ENCODE measurements at places on chromosomes 13 and 19.

DNA sequence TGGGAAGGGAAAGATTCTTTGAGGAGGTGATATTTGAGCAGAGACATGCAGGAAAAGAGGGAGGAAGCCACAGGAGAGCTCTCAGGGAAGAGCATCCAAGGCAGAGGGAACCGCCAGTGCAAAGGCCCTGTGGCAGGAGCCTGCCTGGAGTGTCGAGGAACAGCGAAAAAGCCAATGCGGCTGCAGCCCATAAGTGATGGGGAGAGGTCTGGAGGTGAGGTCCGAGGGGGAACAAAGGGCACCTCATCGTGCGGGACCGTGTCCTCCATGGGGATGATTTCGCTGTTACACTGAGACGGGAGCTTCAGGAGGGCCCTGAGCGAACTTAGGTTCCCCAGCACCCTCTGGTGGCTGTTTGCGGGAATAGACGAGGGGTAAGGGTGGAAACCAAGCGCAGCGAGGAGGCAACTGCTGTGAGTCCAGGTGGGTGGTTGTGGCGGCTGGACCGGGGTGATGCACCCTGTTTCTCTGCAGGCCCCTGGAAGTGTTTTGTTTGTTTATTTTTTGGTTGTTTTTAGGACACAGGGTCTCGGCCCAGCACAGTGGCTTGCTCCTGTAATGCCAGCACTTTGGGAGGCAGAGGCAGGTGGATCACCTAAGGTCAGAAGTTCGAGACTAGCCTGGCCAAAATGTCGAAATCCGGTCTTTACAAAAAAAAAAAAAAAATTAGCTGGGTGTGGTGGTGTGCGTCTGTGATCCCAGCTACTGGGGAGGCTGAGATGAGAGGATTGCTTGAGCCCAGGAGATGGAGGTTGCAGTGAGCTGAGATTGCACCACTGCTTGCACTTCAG, 5.9 kb upstream of the EHD2 start:
- DNase-seq, result peak; percentile 11

GRCh38 chr13:38180126-38180525, 169.5 kb upstream of the UFM1 start:
- no peak for DNase-seq

- DNase-seq, result no peak
Measured at GRCh38 chr13:67328895-67329294, 98.8 kb upstream of the PCDH9 start.

DNA sequence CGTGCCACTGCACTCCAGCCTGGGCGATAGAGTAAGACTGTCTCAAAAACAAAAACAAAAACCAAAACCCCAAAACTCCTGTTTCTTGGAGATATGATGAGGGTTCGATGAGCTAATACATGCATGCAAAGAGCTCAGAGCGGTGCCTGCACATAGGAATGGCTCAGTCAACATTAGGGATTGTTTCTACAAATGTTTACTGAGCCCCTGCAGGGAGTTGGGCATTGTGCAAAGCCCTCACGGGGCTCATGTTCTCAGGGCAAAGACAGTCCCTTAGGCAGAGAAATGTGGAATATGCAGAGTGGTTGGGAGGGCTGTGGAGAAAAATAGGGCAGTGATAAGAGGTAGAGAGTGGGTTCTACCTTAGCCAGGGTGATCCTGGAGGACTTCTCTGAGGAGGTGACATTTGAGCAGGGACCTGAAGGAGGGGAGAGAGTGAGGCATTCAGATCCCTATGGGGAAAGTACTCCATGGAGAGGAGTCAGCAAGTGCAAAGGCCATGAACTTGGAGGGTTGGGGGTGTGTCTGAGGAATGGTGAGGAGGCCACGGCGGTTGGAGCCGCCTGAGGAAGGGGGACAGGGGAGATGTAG, 1.5 kb upstream of the EHD2 start:
- DNase-seq, result no peak

DNA sequence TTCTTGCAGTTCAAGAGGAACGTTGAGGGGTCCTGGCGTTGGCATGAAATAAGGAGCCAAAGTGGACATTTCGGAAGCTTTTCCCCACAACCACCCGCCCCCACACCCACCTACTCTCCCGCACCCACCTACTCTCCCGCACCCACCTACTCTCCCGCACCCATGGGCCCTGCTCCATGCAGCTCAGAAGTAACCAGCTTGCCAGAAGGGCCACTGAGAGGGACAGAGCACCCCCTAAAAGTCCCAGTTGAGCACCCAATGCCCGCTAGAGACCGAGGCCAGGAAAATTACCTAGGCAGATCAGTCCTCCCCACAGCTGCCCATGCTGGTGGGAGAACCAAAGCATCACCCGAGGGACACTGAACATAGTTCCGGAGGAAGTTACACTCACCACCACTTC, 11.8 kb downstream of the VSTM2B start:
- no peak for DNase-seq

- no peak for DNase-seq
Measured at GRCh38 chr13:48748681-48749080, 95.0 kb downstream of the CYSLTR2 start.

Measured in NCI-H2081 treated with DMSO at 0.1 percent for 48 hours (cell line).